ENCODE measurements at places on chromosomes 3 and 15.

- no peak for DNase-seq
These were observed 551.2 kb upstream of the CCDC54 start for GRCh38 chr3:106825962-106826605.

DNA sequence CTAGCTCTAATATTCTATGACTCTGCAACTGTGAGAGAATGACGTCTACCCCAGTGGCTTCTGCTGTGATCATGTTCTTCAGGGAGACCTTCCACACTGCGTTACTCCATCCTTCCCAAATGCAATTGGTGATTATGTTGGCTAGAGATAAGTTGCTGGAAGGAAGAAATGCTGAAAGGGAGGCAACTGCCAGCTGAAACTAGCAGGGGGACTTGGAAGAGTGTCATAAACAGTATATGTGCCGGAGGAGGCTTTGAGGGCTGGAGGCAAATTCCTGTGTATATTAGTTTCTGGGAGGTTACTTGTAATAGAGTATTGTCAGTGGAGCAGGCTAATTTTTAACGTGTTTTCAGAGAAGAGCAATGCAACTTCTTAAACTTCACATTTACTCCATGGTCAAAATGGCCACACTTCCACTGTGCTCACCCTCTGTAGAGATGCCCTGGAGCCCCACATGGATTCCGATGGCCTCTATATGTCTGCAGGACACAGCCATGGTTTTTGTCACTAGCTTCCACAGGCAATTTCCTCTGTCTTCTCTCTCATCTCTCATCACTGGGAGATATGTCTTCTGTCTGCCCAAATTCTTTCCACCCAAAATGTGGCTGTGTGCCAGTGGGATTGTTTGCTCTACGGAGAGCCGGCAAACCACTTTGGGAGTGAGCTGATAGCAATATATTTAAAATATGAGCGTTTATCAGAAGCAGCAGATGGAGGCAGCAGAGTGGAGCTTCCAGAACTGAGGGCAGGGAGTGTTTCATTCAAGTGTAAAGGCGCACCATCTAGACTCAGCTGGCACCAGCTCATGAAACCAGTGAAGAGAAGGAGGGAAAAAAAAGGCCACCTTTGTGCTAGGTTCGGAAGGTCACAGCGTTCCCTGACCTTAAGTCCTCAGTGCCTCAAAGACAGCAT lies 13.3 kb upstream of the CD47 start:
- no peak for DNase-seq

DNA sequence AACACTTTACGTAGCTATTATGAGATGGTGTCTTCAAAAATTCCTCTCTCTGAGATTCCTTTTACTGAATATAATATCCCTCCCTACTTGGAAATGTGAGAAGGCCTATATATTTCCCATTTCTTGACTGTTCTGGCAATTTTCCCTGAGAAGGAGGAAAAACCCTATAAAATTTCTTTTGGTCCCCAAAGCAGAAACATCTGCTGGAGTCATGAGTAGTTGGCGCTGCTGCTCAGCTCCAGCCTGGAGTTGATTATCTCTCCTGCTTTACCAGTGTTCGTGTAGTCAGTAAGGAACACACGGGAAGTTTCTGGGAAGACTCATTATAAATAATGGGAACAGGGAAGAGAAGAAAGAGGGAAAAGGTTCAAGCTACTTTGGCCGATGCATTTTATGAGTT lies 680.1 kb downstream of the EPHA3 start:
- no peak for DNase-seq

- no peak for DNase-seq
These were observed 10.1 kb downstream of the CEP63 start for GRCh38 chr3:134495980-134496379.

GRCh38 chr3:197749315-197749600 lies 425 bp upstream of the FYTTD1 start:
- no peak for DNase-seq

DNA sequence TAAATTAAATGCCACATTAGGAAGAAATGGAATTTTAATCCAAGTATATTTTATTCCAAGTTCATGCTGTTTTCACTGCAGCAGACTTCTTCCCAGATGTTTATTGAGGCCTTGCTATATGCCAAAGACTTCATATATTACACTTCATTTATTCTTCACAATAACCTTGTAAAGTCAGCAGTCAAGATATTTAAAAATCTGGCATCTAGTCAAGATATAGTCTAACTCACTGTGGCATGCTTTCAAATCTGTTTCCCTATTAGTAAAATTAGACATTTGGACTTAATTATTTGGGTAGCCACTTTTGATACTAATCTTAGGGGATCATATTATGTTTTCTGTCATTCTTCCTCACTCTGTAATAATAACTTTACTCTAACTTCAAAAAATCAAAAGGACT lies 81.5 kb upstream of the VGLL3 start:
- no peak for DNase-seq

GRCh38 chr3:71504250-71505036 lies 79.1 kb downstream of the FOXP1 start:
- no peak for DNase-seq

DNA sequence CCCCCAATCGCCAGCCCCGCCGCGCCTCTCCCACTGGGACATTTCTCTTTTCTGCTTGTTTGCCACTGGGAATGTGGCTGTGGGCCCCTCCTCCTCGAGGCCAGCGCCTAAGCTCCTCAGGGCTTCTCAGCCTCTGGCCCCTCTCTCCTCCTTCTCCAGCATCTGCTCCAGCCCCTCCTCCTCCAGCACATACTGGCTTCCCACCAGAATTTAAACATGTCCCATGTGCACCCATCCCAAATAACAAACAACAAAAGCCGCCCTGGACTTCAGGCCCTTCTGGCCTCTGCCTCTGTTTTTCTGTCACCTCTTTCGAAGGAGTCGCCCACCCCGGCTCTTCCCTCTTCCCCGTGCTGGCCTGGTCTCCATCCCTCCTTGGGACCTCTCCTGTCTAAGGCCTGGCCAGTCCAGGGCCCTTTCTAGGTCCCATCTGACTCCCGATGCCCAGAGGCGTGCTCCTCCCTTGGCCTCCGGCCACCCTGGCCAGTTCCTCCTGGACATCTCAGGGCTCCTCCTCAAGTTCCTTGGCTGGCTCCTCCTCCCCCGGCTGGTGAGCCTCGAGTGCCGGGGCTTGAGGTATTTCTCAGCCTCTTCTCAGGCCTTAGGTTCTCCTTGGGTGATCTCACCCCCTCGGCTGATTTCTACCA lies 94.6 kb upstream of the SLC6A6 start:
- no peak for DNase-seq

GRCh38 chr3:105904678-105905284 lies 36.0 kb upstream of the CBLB start:
- no peak for DNase-seq

GRCh38 chr3:124363476-124363875 lies 366.8 kb upstream of the UMPS start:
- DNase-seq, result no peak

All from upper lobe of right lung (tissue), 1 donor.